ENCODE measurements at places on chromosomes 2 and 18.

DNA sequence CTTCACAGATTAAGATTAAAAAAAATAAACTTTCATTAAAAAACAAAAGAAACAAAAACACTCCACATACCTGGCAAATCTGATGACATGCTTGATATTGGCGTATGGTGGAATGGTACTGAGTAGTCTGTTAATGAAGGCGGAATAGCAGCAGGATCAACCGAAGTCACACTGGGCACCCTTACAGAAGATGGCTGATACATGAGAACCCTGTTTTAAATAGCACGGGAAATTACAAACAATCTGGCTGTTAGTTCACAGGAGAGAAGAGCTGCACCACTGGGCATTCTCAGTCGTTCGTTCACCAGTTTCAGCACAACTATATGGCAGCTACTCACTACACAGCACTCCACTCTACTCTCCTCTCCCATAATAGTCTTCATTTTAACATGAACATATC, 64.0 kb upstream of the ST8SIA5 start:
- DNase-seq, result no peak

DNA sequence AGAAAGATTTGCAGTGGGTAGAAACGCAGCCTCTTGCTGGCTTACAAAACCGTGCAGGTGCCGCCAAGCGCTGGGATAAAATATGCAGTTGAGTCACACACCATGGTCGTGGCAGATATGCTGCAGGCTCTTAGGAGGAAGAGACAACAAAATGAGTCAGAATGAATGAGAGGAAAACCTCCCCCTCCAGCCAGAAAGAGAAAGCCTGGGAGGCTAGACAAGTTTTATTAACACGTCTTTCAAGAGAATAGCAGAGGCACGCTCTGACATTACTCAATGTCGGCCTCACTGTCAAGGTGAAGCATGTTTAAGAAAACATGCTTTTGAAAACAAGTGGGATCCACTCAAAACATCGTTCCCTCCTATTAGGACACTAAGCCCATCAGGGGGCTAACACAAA, 37.1 kb upstream of the ZCCHC2 start:
- peak; percentile 33 for DNase-seq

DNA sequence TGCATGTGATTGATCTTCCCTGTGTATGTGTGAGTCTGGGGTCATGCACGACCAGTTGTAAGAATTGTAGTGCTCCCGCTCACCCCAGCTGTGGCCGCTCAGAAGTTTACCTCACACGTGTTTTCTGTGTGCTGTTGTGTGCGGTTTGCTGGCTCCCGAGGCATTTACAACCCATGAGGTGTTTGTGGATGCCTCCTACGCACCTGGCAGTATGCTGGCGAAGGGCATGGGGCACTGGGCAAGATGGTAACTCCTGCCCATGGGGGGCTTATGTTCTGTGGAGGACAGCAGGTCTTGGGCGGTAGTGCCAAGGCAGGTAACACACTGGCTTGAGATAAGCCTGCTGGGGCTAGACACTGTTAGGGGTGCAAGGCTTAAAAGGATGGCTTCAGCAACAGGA, 102.6 kb upstream of the HS6ST1 start:
- no peak for DNase-seq

DNA sequence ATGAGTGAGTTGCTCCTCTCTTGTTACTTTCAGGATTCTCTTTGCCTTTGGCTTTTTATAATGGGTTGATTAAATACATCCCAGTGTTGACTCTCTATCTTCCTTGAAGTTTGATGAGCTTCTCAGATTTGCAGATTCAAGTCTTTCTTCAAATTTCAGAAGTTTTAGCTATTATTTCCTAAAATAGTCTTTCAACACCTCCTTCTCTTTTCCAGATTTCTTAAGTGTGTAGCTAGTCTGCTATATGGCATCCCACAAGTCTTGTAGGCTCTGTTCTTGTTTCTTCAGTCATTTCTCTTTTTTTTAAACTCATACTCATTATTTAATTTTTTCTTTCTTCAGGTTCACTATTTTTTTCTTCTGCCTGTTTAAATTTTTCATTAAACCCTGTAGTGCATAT, 287.7 kb upstream of the CNTNAP5 start:
- no peak for DNase-seq

DNA sequence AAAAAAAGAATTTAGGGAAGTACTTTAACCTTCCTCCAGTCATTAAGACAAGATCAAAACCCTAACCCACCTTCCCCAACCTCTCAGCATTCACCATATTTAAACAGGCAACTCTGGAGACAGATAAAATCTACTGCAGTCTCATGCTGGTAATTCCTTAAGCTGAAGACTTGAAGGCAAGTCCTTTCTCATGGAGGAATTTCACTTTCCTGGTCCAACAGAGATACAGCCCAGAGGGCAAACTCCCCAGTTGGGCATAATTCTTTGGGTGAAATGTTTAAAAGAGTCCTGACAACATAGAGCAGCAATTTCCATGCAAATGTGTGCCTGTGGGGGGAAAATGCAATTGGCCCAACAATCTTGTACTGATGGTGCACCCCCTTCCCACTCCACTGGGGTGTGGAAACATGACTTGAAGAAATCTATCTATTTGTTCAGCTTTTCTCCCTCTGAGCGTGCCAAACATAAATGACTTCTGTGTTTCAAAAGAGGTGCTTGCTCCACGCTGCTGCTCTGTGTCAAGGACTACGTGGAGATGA, 131.8 kb upstream of the HNRNPA3 start:
- DNase-seq, result no peak

DNA sequence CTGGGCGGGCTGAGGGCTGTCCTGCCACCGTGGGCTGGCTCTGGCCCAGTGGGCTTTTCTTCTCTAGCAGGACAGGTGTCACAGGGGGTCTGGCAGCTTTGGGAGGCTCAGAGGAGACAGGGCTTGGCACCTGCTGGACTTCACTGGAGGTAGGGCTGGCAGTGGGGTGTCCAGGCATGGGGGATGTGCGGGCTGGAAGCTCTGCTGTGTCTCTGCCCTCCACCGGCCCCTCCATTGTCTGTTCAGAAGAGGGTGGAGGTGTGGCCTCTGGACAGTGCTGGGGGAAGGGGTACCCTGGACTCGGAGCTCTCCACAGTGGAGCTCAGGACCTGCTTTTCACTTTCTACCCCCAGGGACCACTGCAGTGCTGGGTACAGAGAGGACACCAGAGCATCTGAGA, 9.2 kb downstream of the PTPRN start:
- no peak for DNase-seq

GRCh38 chr18:59454909-59455727, 96.1 kb upstream of the LMAN1 start:
- DNase-seq, result no peak

GRCh38 chr2:56077359-56077915, 106.4 kb upstream of the CCDC85A start:
- peak; percentile 7 for DNase-seq

GRCh38 chr2:26528836-26529235, 50.9 kb upstream of the OTOF start:
- no peak for DNase-seq

GRCh38 chr2:113700186-113700841, 56.1 kb downstream of the SLC35F5 start:
- peak; percentile 67 for DNase-seq

DNA sequence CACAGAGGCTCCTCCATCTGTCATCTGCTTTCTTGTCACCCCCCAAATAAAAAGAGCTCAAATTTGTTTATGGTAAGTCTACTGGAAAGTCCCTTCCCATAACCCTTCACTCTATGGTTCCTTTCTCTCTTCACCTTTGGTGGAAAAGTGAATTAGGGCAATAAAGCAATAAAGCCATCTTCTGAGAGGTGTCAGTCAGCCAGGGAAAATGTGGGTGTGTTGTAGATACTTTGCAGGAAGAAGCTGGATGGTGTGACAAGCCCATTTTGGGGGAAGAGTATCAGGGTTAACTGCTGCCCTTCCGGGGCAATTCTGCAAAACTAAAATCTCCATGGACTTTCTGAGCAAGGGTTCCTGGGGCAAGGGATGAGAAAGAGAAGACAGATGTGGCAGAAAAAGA, 197.9 kb downstream of the SH3BP4 start:
- no peak for DNase-seq

DNA sequence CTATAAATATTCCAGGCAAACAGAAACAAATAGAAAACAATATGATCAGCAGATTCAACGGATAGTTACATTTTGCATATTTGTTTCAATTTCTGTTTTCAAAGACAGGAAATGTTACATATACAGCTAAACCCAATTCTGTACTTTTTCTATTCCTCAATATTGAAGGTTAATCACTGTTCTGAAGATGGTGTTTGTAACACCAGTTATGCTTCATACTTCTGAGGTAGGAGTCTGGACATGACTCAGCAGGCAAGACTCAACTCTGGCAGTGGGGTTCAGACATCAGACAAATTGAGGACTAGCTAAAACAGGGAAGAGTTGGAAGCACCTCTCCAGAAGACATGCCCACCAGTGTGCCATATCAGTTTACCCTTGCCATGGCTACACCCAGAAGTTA, 16.6 kb downstream of the SERPINB13 start:
- DNase-seq, result no peak

DNA sequence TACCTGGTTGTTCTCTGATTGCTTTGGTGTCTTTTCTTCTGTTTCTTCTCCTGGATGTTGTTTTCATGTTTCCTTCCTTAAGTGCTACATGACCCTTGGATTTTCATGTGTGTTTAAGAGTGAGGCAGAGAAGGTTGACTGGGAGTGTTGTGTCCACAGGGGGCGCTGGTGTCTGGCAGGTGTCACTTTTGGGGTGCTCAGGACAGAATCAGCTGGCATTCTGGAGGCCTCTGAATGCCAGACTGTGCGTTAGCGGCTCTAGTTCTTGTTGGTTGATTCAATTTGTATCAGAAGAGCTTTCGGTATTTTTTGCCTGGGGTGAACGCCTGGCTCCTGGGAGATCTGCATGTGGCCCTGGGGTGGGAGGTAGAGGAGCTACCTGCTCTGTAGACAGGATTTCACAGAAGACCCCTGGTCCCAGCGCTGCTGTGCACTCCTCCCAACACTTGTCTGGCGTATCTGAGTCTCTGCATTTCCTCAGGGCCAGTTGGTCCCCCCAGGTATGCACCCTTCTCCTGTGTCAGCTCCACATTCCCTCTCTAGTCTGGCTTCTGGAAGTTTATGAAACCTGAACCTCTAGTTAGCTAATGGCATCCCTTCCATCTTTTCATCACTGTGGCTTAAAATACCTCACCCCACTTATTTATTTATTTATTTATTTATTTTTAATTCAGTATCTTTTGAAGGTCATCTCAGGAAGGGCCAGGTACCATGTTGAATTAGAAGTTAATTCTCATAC, 1.1 kb downstream of the GREB1 start:
- DNase-seq, result peak; percentile 11

GRCh38 chr2:194104687-194105086, 1552.3 kb upstream of the SLC39A10 start:
- DNase-seq, result no peak

GRCh38 chr2:10375570-10376281, 72.4 kb downstream of the ODC1 start:
- peak; percentile 25 for DNase-seq

GRCh38 chr2:30505500-30506180, 58.6 kb downstream of the LCLAT1 start:
- no peak for DNase-seq

DNA sequence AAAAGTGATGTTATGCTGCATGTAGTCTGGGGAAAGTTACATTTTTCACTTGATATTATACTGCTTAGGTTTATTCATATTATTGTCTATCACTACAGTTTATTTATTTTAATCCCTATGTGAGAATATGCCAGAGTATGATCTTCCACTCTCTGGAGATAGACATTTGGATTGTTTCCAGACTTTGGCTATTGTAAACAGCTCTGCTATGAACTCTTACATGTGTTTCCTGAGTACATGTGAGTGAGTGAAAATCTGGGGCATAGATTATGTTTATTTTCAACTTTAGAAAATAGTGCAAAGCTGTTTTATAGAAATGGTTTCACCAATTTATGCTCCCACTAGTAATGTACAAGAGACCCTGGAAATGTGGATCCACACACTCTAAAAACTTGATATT, 49.0 kb upstream of the EPAS1 start:
- no peak for DNase-seq

- DNase-seq, result no peak
These were observed 102.4 kb downstream of the AOX1 start for GRCh38 chr2:200687922-200688920.

DNA sequence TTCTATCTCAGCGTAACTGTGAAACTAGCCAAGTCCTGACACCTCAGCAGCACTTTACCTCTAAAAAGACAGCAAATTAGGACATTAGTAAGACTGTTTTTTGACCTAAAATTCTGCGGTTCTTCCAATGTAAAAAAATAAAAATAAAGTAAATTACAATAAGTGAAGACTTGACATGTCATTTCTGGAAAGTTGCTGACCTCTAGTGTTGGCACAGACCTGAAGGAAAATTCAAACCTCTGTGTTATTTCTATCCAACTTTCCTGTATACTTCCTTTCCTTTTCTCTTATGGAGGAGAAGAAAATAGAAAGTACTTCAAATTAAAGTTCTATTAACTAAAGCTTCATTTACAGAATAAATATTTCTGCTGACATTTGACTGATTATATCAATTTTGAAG, 110.6 kb downstream of the TMEM182 start:
- DNase-seq, result no peak

DNA sequence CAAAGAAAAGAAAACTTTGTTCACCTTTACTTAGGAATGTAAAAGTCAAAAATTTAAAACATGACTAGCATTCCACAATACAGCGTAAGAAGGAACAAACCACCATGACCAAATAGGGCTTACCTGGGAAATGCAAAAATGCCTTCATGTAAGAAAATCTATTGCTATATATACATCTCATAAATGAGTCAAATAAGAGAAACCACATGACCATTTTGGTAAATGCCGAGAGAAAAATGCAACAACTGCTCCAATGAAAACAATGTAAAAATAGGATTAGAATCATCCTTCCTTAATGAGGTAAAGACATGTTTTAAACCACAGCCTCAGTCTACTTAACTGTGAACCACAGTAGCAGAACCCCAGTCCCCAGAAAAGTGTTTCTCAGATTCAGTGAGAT, 49.4 kb downstream of the TGOLN2 start:
- DNase-seq, result no peak

Measured in stimulated activated CD4-positive, alpha-beta T cell treated with anti-CD3 and anti-CD28 coated beads, Interleukin-15, amount 100 ng/mL, for 24 hours (primary cell).